Activated CD4-positive, alpha-beta memory T cell treated with anti-CD3 and anti-CD28 coated beads, Interleukin-2, amount 10 ng/mL, durations not matched to agents 7 days and 5 days (primary cell): ENCODE measurements at places on chromosomes 1 and 21.

- no peak for DNase-seq
These were observed 202.3 kb upstream of the CACYBP start for GRCh38 chr1:174797398-174797797.

DNA sequence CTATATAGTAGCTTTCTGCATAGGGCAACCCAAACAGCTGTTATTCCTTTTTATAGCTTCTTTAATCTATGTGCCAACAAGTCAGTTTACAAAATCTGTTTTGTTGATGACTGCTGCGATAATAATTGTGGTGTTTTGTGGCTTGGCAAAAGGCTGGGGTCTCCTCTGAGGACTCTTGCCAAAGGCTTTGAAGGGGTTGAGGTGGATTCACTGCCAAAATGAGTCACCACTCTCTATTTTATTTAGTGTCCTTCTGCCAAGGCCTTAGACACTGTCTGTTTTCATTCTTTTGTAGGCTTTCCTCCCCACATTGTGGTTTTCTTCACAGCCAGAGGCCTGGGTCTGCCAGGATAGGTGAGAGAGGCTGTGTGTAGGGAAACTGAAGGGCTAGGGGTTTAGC is 161.8 kb downstream of the NFIA start:
- no peak for DNase-seq

GRCh38 chr1:37723072-37723389 is 30.7 kb downstream of the CDCA8 start:
- DNase-seq: no peak

DNA sequence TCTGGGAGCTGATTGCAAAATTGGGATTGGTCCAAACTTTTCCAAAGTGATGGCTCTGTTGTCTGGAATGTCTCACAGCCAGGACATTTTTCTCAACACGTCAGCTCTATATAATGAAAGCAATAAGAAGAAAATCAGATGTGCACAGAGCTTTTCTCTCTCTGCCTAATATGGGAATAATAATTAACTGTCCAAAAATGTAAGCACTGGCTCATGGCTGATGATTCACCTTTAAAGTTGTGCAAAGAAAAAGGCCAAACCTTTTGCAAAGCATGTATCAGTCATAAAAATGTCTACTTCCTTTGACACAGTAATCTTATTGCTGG is 30.4 kb downstream of the ZNF281 start:
- no peak for DNase-seq

- peak; percentile 73 for DNase-seq
These were observed 9.8 kb upstream of the CDC20 start for GRCh38 chr1:43348809-43349593.

DNA sequence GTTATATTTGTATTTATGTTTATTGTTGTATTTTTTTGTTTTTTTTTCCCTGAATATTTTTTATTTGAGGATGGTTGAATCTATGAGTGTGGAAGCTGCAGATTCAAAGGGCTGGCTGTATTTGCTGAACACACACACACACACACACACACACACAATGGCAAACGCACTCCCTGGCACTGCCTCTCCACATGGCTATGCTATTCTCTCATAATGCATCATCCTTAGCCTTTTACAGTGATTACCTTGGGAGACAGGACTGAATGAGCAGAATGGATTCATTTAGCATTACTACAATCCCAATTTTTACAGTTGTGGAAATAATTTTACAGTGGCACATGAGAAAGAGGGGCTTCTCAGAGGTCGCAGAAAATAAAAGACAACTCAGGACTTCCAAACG is 390.1 kb downstream of the PCP4 start:
- DNase-seq: no peak

DNA sequence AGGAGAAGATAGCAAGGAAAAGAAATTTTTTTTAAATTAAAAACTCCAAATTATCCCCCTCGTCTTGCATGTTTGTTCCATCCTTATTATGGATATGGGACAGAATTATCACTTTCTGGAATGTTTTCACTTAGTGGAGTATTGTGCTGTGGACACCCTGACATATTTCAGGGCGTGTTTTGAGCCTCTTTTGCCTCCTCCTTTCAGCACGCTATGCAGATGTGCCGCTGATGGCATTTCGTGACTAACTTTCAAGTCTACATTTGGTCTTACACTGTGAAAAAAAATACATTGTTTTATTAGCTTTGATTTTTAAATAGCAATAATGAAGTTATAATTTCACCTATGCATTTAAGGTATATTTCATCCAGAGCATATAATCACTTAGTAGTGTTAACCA is 738.7 kb downstream of the LTN1 start:
- no peak for DNase-seq

DNA sequence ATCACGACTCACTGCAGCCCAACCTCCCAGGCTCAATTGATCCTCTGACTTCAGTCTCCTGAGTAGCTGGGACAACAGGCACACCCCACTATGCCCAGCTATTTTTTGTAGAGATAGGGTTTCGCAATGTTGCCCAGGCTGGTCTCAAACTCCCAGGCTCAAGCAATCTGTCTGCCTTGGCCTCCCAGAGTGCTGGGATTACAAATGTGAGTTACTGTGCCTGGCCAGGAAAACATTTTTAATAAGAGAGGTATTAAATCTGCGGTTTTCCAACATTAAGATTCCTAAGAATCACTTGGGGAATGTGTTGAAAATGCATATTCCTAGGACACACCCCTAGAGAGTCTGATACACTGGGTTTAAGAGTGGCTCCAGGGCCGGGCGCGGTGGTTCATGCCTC is 8.7 kb downstream of the CSF1 start:
- DNase-seq: no peak

GRCh38 chr1:53459321-53460175 is at the start of gene DMRTB1:
Gene DMRTB1, plus strand, starts transcription at chr1:53459399. Its CDS starts 55 bp downstream, at chr1:53459454.
- DNase-seq: no peak

DNA sequence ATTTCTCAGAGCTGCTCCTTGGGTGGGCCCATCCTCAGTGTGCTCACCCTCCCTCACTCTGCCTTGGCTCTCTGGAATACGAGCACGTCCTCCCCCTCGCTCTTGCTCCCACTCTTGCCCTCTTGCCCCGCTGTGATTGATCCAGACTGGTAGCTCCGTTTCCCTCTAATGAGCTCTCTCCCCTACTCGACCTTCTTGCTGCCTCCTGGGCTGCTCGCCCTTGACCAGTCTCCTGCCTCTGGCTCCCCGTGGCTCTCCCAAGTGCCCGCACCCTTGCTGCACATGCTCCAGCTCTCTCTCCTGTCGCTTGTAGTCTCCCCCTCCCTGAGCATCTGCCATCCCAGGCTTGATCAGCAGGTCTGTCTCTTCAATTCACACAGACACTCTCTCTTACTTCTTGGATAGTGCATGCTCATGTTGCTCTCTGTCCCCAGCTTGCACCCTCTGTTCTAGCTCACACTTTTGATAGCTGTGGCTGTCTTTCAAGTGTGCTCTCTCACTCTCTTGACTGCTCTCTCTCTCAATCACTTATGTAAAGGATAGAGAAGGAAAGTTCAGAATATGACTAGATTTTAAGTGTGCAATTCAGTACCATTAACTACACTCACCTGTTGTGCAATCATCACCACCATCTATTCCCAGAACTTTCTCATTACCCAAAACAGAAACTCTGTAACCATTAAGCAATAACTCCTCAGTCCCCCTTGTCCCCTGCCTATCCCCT is 51.1 kb downstream of the PHC2 start:
- no peak for DNase-seq
